ENCODE measurements at places on chromosomes 2 and 18.

DNA sequence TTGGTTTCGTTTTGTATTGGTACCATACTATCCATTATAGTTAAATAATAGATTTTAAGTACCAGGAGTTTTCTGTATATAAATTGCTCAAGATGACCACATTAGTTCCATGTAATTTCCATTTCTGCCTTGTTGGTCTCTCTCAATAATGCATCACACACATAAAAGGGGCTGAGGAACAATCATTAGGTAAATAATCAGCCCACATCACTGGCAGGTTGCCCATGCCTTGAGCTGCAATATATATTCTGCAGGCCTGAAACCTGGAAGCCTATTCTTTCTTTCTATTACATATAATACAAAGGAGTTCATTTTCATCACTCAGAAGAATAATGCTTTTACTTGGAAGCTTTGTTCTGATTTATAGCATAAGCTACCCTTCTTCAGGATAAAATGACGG lies 616.1 kb upstream of the PKDCC start:
- no peak for DNase-seq

- no peak for DNase-seq
Observed at GRCh38 chr2:229230256-229230655, 40.8 kb downstream of the PID1 start.

GRCh38 chr18:2879889-2880288 lies 33.1 kb downstream of the EMILIN2 start:
- no peak for DNase-seq

DNA sequence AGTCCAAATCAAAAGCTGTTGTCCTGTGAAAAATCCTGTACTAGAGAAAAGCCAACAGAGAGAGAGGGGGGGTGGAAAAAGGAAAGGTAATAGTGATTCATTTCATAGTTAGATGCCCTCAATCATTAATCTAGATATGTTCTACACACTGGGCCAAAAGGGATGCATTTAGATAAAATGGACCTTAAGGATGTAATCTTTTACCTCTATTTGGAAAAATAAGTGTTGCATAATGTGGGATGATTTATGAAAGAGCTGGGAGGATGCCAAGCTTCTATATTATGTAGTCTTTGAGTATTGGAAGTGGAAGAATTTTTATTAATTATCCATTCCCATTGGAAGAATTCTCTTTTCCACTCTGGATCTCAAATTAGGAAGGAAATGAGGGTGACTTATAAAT lies 480.5 kb upstream of the ZEB2 start:
- no peak for DNase-seq

GRCh38 chr2:218988650-218989049 lies 3.7 kb upstream of the FEV start:
- DNase-seq = no peak

GRCh38 chr2:62423883-62424458 lies 82.0 kb downstream of the TMEM17 start:
- no peak for DNase-seq

GRCh38 chr2:144350151-144350802 lies 169.6 kb downstream of the ZEB2 start:
- DNase-seq = no peak

- DNase-seq = peak; percentile 98
Observed at GRCh38 chr2:60899230-60899891, 18.0 kb downstream of the REL start.

DNA sequence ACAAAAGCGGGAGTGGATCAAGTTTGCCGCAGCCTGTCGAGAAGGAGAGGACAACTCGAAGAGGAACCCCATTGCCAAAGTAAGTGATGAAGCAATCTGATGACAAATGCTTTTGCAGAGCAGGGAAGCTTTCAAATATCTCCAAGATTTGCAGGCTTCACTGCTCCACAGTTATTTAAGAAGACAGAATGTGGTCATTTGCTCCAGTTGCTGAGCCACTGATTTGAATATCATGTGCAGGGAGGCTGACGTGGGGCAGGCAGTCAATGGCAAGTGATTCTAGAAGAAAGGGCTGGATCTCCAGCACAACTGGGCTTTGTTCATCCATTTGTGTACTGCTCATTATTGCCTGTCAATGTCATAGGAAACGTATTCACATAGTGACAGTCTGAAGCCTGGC lies 10.2 kb downstream of the DSG4 start:
- DNase-seq = no peak

- no peak for DNase-seq
Observed at GRCh38 chr2:75208738-75209137, 9.4 kb upstream of the TACR1 start.

DNA sequence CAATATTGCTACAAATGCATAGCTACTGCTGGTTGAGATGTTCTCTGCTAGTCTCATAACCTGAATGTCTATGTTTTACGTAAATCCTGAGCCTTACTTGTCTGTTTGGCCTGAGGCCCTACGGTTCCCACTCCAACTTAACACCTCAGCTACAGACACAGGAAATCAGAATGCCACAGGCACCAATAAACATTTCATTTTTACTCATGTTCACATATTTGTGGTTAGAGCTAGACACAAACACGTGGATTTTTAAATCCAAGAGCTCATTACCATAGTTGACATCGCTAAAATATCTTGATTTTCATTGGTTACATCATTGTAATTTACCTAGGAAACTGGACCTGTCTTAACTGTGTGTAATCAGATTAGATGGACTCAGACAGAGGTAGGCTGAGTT lies 263.8 kb upstream of the CDH19 start:
- DNase-seq = no peak

GRCh38 chr2:168632709-168633121 lies 169.7 kb upstream of the NOSTRIN start:
- DNase-seq = peak; percentile 45

- no peak for DNase-seq
Observed at GRCh38 chr2:26557244-26557925, 79.5 kb upstream of the OTOF start.

- no peak for DNase-seq
Observed at GRCh38 chr2:212723226-212723625, 184.6 kb upstream of the ERBB4 start.

- DNase-seq = no peak
Observed at GRCh38 chr18:44636241-44636640, 44.4 kb upstream of the SETBP1 start.

DNA sequence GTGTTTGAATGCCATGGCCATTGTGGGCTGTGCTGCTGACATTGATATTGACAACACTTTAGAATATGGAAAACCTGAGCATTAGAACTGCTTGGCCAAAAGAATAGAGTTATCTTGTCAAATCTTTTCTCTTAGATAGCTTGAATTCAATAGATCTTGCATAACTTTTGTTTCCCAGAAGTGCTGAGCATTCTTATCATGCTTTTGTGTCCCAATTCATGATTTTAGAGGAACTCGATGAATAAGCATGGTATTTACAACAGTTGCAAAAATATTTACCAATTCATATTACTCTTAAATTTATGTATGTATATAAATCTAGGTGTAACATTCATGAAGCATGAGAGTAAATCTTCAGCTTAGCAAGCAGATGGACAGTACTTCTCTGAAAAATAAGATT lies 508.0 kb downstream of the BCL11A start:
- peak; percentile 28 for DNase-seq

DNA sequence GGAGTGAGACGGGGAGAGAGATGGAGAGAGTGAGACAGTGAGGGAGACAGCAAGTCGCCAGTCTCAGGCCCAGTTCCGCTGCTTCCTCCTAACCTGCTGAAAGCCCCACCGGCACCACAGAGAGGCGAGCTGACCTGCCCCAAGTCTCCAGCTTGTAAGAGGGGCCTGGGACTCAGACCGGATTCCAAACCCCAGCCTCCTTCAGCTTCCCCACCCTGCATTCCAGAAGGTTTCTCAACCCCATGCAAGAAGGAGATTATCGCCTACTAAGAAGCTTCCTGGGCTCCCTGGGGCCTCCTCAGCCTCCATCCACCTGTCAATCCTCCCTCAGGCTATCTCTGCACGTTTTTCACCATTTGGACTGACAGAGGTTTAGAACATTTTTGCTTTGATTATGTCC lies 173.1 kb upstream of the RAB6C start:
- DNase-seq = no peak

DNA sequence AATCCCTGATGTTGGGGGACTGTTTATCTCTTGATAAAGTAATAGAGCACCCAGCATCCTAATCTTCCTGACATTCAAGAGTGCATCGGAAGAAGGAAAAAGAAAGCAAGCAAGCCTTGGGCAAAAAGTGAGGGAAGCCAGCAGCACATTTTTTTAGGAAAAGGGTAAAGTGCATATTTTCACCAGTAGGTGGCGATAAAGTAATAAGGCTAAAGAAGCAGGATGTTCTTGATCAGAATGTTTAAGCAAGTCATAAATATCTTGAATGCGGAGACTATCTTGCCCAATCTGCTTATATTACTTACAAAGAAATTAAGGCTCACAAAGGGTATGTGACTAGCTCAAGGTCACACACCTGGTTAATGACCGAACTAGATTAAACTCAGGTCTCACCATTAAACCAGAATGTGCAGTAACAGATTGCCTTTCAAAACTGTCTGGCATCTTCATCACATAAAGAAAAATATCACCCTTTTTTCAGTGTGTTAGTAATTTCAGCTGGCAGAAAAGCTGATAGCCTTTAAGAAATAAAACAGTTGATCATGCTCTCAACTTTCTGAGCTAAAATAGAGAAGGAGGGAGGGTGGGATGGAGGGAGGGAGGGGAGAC lies 83.8 kb downstream of the VIT start:
- peak; percentile 76 for DNase-seq

- no peak for DNase-seq
Observed at GRCh38 chr2:222582928-222583327, 73.0 kb downstream of the FARSB start.

GRCh38 chr18:45806226-45806625 lies 19.2 kb upstream of the SIGLEC15 start:
- peak; percentile 59 for DNase-seq

- DNase-seq = peak; percentile 68
Observed at GRCh38 chr2:8058652-8059051, 623.2 kb upstream of the ID2 start.

- DNase-seq = no peak
Observed at GRCh38 chr2:239293775-239294430, 106.9 kb downstream of the HDAC4 start.

DNA sequence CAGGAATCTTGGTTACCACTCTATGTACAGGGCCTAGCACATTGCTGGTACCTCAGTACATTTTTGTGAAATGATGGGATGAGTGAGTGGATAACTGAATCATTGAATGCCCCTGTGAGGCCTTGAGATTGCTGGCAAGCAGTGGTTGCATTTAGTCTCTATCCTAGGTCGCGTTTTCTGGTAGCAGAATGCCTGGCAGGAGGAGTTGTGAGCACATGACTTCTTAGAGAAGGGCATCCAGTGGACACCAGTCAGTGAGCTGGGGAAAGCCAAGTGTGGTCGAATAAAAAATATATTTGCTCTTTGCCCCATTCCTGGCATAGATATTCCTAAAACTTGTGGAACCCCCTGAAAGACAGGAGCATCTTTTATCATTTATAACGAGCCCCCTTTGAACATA lies 61.8 kb upstream of the SMAD2 start:
- no peak for DNase-seq

GRCh38 chr2:76930056-76930744 lies 592.0 kb downstream of the LRRTM4 start:
- DNase-seq = no peak

DNA sequence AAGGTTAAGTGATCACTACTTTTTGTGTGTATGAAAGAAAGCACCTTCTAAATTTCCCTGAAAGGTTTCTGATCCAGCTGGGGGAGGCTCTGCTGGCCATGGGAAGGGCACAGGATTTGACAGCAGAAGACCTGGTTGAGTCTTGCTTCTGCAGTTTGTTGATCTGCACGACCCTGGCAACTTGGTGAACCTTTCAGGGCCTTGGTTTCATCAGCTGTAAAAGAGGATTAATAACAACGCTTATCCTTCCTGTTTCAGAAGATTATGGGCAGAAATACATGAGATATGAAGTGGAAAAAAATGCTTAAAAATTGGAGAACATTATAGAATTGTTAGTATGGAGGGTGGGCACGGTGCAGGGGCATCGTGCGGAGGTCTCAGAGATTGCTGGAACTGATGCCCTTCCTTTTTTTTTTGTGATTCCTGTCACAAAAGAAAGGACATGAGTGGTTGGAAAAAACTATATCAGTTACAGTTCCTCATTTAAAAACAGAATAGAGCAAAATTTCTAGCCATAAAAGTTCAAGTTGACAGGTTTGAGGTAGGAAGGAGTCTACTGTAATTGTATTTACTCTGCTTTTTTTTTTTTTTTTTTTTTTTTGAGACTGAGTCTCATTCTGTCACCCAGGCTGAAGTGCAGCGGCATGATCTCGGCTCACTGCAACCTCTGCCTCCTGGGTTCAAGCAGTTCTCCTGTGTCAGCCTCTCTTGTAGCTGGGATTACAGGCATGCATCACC lies 47.4 kb downstream of the MFSD6 start:
- no peak for DNase-seq

DNA sequence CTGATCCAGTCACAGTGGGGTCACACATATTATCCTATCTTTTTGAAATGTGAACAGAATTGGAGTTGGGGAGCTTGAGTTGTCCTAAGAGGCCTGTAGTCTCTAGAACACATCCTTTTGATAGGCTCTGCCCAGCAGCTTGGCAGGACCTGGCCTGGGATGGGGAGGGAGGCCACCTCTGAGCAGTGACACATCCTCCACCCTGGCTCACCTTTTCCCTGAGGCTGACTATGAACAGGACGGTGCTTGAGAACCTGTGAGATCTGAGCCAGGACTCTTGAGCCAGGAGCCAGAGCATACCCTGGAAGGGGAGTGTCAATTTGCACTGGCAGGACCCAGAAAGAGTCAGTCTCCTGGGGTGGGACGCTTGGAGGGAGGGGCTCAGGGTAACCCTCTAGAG lies 17.7 kb upstream of the ATP6V1B1 start:
- no peak for DNase-seq

- no peak for DNase-seq
Observed at GRCh38 chr2:238943338-238944067, 95.6 kb downstream of the TWIST2 start.

- no peak for DNase-seq
Observed at GRCh38 chr2:178498137-178498536, 17.9 kb downstream of the PLEKHA3 start.

GRCh38 chr18:46070815-46071652 lies 1.0 kb downstream of the PSTPIP2 start:
- peak; percentile 70 for DNase-seq

DNA sequence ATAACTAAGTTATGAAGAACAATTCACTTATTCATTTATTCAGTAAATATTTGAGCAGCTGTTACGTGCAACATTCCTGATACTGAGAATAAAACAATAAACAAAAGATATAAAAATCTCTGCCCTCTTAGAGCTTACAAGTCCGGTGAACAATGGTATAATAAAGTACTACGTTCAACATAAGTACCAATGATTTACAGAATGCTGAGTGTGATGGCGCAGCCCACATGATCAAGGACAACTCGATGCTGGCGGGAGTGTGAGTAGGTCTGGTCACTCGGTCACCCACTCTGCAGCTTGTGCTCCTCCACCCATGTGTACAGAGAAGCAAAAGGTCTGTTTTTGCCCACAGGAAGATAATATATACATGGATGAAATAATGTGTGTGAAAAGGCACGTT lies 254.3 kb downstream of the BCL11A start:
- no peak for DNase-seq

GRCh38 chr2:68831686-68832232 lies 39.4 kb downstream of the BMP10 start:
- DNase-seq = no peak

GRCh38 chr2:216103213-216103612 lies 5.9 kb upstream of the XRCC5 start:
- DNase-seq = no peak

- DNase-seq = no peak
Observed at GRCh38 chr2:176175709-176176607, 12.5 kb upstream of the HOXD1 start.

Data from suppressor macrophage treated with lipopolysaccharide for 1 hour (primary cell).